ENCODE measurements at places on chromosomes 16 and 17.

GRCh38 chr17:46876353-46876887, 25.0 kb downstream of the WNT9B start:
- DNase-seq = no peak

- no peak for DNase-seq
Observed at GRCh38 chr17:67274466-67274865, 29.5 kb upstream of the HELZ start.

- no peak for DNase-seq
Observed at GRCh38 chr16:76441876-76442275, 164.7 kb downstream of the CNTNAP4 start.

DNA sequence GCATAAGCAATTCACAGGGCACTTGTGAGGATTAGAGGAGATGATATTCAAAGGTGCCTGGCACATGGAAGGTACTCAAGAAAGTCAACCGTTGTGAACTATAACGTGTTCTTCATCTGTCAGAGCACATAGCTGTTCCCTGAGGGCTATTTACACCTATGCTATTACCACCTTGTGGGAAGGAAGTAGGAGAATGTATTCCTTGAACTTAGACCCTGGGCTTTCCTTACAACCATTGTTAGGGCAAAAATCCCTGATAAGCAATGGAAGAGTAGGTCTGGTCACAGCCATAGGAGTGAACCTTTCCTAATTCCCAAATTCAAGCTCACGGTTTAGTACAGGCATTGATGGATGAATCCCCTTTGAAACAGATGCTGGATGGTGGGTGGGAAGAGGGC, 188.6 kb downstream of the HAPSTR1 start:
- no peak for DNase-seq

GRCh38 chr17:41339571-41340172, 11.0 kb downstream of the KRT33A start:
- DNase-seq = no peak

GRCh38 chr16:2818272-2818876, 1.3 kb downstream of the PRSS21 start:
- no peak for DNase-seq

DNA sequence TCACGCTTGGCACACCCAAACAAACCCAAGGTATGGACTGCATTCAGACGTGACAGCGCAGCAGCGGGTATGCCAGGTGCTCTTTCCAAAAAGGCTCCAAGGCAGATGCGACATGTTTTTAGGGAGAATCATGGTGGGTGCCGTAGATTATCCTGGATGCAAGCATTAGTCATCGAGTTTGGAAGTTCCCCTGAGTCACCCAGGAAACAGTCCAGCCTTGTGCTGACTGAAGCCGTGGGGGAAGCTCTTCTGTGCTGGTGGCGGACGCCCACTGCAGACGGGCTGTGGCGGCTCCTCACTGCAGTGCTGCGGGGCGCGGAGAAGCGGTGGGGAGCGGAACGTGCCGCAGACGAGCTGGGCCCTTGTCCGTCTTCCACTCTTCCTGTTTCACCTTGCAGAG, 13.9 kb downstream of the JPT2 start:
- DNase-seq = no peak

GRCh38 chr17:57506774-57507127, 238.3 kb downstream of the CCDC182 start:
- DNase-seq = no peak

GRCh38 chr16:1156055-1156982, 3.4 kb downstream of the CACNA1H start:
- no peak for DNase-seq

DNA sequence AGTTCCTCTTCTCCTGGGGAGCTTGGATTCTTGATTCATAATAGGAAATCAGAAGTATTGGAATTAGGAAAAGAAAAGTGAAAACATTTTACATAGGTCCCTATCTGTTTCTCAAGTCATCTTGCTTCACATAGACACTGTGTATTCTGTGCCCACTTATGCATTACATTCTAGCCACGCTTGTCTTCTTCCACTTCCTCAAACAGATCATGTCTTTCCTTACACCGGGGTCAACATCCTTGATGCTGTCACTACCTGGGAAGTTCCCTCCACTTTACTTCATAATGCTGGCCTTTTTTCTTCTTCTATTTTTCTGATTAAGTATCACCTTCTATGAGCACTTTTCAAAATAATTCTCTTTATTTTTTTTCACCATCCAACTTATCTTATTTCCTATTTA, 606.4 kb upstream of the CDH8 start:
- no peak for DNase-seq

DNA sequence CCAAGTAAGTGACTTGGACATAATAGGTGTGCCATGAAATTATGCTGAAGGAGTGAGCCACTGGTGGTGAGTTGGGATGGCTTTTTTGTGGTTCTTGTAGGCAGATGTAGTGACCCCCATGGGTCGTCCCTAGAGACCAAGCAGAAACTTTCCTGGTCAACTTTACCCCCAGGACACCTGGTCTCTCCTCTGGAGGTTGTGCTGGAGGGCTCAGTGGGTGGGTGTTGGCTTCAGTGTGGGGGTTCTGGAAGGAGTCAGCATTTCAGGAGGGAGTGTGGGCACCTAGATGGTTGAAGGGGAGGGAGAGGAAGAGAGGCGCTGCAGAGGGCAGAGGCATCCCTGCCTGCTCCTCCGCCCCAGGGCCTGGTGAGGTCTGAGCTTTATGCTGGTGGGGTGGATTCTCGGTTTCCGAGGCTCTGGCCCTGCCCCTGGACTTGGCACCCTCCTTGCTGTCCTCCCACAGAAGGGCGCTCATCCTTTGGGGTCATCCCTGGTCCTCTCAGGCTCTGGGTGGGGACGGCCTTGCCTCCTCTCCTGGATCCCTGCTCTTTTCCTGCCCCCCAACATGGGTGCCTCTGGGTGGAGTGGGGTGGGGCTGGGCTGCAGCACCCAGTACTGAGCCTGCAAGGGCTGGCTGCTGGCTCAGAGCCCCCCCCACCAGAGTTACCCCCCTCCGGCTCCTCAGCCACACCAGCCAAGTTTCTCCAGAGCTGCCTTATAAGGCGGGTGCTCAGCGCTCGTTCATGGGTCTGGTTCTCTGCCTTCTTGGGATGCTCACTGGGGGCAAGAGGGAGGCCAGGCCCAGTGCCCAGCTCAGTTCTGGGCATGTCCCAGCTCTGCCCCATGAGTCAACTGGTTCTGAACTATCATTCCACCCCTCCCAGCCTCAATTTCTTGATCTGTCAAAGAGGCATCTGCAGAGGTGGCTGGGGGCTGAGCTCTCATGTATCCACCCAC, 266.8 kb downstream of the SEC14L1 start:
- no peak for DNase-seq

GRCh38 chr16:65414284-65414984, 292.6 kb upstream of the CDH11 start:
- no peak for DNase-seq

- no peak for DNase-seq
Observed at GRCh38 chr16:3145151-3145550, 10.3 kb downstream of the ZNF213 start.

GRCh38 chr17:80168371-80168770, 1.5 kb upstream of the CARD14 start:
- no peak for DNase-seq
